T47D (cell line): ENCODE measurements at places on chromosomes 2 and 18.

GRCh38 chr2:189608795-189609422 is 28.3 kb upstream of the SLC40A1 start:
- no peak for DNase-seq

GRCh38 chr2:27714851-27715291 is 51.2 kb downstream of the SLC4A1AP start:
- DNase-seq, result no peak

DNA sequence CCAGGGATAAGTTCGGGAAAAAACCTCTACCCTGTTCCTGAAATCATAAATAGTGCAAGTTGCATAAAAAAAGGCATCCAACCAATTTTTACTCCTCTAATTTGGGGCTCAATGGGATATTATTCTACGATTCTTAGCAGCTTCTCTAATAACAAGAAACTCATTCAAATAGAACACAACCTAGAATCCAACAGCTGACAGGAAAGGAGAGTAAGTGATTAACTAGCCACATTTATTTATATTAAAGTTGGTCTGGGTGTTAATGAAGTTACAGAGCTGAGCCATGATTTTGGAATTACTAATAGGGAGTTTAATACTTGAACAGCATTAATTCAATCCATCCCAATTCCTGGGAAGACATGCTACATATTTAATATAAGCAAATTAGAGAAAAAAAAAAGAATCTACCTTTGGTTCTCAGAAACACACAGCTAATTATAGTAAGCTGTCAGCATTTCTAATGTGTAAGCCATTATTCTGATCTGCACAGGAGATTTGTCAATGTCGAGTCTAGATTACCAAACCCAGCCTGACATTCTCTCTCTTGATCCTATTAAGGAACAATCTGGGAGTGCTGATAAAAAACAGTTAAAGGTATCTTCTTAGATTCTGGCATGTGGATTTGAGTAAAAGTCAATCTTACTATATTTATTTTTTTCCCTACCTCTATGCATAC is 267.7 kb downstream of the NBAS start:
- DNase-seq, result no peak

- DNase-seq, result peak; percentile 87
These were observed at the start of gene SIX3 for GRCh38 chr2:44941551-44942234. Gene SIX3, plus strand, starts transcription at chr2:44941702. Its CDS starts 403 bp downstream, at chr2:44942105.

- DNase-seq, result no peak
These were observed 195.0 kb downstream of the DLGAP1 start for GRCh38 chr18:4260107-4260506.

DNA sequence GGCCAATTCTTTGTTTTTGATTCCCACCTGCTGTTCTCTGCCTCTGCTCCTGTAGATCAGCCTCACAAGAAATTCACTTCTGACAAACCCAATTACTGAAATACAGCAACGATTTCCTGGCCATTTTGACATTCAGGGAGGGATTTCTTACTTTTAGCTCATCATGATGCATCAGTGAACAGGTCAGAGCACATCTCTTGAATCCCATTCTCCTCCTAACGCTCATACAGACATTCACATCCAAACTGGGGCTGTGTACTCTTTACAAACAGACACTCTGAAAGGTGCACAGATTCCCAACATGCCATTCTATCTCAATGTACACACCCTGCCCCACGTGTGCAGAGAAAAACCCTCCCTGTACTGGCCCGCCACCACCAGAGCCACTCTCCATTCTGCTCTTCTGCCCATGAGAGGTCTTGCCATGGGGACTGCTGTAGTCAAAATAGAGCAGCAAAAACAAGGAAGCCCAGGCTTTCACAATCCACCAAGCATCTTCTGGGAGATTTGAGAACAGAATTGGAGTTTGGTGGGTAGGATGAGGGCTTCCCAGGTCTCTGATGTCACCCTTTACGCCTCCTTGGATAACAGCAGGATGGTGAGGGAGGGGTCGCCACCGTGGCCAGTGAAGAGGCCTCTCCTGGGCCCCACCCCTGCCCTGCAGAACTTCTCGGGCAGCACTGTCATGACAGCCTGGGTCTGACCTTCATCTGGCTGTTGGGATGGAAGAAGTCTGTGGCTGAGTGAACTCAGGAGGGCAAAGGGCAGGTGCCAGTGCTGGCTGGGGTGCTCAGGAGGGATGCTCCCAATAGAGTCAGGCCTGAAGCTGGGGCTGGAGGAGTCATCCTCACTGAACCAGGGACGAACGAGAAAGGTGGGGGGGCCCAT is 41.9 kb upstream of the ZFP36L2 start:
- no peak for DNase-seq

DNA sequence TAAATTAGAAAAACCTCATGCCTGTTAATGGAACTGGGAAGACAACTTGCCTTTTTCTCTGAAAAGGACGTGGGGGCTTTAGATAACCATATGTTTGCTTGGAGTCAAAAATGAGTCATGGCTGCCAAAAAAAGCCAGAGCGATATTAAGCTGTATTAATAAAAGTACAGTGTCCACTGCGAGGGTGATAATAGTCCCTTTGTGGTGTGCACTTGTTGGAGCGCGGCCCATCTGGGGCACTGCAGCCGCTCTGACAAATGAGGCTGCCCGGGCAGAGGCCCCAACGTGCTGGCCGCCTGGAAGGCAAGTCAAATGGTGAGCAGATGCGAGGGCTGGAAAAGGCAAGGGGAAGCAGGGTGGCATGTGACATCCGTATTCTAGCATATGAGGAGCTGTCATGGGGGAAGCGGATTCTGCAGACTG is 103.3 kb upstream of the NCK2 start:
- no peak for DNase-seq
